ENCODE measurements at places on chromosomes 16 and 17.
A peak's percentile ranks its signal among the peaks of the same experiment; 100 is the strongest.

DNA sequence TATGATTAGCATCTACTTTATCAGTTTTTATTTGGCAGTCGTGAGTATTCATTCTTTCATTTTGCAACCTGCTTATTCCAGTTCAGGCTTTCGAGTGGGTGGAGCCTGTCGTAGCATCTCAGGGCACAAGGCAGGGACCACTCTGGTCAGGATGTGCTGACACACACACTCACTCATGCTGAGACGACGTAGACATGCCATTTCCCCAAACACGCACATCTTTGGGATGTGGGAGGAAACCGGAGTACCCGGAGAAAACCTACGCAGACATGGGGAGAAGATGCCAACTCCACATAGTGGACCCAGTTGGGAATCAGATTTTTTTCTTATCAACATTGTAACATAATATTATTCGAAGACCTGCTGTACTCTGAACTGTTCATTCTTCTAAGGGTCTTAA, 756.5 kb upstream of the RBFOX1 start:
- DNase-seq, result no peak

GRCh38 chr17:72724267-72724666, 368.2 kb downstream of the SLC39A11 start:
- DNase-seq, result no peak

GRCh38 chr17:49495842-49496182, 719 bp downstream of the NGFR start:
- no peak for DNase-seq

DNA sequence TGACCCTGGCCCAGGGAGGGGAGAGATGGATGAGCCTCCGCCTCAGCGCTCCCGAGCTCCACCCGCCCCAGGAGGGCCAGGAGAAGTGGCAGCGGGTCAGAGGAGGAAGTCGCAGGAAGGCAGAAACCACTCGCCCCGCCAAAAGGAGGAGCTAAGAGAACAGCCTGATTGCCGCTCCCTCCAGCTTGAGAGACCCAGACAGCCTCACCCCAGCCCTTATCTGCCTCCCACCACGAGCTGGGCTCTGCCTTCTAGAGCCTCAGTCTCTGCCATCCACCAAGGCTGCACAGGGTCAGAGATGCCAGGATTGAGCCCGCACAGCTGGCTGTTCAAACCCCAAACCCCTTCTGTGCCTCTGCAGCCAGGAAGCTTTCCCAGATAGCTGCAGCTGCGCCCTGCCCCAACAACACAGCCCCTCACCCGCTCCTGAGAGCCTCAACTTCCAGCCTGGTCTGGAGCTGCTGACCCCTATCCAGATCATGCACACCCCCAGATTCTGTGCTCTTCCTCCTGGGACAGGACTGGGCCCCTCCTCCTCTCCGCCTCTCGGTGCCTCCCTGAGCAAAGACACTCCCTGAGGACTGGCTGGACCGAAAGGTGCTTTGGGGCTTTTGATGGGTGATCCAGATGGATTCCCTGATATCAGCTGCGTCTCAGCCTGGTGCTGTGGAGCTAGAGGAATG, 1.0 kb upstream of the ATP2A3 start:
- DNase-seq, result no peak

DNA sequence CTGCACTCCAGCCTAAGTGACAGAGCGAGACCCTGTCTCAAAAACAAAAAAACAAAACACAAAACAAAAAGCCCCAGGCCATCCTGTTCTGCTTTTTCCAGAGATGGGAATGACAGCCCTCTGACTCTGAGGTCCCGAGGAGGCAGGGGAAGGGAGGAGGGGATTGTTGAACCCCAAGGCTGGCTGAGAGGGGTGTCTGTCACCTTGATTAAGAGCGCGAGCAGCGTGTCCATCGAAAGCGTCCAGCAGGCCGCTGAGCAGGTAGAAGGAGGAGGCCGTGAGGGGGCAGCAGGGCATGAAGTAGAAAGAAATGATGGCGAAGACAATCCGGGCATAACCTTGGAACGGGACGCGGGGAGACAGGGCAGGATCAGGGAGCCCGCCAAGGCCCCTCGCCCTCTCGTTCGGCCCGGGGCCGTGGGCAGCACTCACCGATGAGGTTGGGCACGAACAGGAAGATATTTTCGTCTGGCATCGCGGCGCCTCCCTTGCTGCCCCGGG, 593 bp downstream of the CDIPT start:
- no peak for DNase-seq

DNA sequence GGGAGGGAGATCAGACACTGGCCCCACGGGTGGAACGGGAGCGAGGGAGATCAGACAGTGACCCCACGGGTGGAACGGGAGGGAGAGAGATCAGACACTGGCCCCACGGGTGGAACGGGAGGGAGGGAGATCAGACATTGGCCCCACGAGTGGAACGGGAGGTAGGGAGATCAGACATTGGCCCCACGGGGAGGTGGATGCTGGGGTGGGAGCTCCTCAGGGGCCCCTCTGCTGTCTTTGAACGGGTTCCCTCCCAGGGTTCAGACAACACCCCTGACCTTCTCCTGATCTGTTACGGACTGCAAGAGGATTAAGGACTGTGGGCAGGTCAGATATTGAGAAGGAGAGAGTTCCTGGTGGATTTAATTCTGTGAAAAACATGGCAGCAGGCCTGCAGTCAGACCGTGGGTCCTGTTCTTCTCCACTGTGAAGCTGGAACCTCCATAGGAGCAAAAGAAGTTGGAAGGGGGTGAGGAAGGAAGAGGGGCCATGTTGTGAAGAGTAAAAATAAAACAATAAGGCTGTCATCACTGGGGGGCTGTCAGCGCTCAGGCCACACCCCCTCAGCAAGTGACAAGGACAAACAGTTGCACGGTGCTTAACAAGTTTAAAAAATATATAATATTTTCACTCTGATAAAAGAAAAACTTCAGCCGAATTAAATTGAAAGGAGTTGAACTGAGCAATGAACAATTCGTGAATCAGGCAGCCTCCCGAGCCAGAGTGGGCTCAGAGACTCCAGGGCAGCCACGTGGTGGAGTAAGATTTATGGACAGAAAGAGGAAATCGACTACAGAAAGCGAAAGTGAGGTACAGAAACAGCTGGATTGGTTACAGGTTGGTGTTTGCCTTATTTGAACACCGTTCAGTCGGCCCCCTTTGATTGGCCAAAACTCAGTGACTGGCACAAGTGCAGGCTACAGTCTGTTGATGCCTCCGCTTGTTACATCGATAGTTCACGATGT, 348.7 kb upstream of the TNRC6C start:
- DNase-seq, result no peak

- no peak for DNase-seq
Observed at GRCh38 chr16:49150341-49150740, 131.3 kb downstream of the CBLN1 start.

DNA sequence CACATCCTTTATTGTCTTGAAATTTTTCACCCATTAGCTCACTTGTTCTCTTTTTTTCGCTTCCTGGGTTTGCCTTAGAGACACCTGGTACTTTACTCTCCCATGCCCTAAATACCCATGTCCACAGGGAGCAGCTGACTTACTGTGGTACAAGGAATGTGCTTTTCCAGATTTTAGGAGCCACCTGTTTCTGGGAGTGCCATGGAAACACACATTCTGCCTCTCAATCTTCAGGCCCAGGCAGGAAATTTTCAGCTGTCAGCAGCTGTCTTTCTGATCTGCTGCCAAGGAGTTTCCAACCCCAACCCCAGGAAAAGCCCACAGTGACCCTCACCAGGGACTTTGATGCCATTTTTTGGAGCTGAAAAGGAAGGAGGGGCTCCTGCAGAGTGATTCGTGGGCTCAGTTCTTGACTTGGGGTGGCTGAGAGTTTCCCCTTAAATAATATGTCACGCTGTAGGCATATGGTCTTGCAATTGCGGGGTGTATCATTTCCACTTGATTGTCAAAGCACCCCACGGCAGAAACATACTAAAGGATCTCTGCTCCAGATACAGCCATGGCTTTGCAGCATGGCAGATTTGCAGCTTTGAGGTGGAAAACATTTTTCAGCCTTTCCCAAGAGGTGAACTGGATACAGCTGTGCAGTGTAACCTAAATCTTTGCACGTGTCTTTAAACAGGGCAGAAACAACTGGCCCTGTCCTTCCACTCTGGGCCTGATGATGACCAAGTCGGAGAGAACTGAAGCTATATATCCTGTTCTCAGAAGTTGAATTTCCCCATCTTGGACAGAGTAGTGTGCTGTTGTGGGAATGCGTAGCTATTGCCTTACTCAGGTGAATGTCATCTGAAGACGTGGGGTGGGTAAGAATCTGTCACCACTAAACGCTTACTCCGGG, 19.2 kb downstream of the RBFOX1 start:
- DNase-seq, result no peak

DNA sequence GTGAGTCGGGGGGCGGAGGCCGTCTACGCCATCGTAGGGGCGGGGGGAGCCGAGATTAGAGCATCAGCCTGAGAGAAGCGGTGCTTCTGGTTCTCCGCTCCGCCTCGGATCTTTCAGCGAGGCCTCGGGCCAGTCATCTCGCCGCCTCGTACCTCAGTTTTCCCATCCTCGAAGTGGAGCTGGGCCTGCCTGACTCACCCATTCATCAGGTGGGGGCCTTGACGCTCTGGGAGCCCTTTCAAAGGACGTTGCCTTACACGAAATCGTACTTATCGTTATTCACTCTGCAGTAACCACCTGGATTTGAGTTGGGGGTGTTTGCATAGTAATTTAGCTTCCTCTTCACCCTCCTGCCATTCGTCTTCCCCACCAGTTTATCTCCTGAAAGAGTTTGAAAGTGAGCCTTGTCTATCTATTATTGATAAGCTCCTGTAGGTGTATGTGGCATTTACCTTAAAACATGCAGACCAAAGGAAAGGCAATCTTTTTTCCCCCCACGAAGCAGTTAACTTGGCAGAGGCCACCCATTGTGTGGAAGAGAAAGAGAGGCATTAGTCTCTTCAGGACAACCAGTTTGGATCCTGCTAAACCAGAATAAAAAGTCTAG, 674 bp downstream of the TAF15 start:
- no peak for DNase-seq

GRCh38 chr16:58230259-58230658, 32.4 kb upstream of the CSNK2A2 start:
- no peak for DNase-seq

DNA sequence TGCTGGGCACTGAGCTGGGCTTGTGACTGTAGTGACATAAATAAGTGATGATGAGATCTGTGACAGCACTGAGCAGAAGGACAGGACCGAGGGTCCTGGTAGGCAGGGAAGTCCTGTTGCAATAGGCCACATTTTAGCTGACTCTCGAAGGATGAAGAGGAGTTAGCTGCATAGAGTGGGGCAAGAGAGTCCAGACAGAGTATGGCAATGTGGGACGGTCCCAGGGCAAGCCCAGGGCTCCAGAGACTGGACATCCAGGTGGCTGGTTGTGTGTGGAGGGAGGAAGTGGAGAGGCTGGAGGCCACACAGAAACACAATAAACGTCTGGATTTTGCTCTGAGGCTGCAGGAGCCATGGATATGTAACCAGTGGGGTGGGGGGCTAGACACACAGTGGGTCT, 64.5 kb upstream of the ZNF423 start:
- no peak for DNase-seq

DNA sequence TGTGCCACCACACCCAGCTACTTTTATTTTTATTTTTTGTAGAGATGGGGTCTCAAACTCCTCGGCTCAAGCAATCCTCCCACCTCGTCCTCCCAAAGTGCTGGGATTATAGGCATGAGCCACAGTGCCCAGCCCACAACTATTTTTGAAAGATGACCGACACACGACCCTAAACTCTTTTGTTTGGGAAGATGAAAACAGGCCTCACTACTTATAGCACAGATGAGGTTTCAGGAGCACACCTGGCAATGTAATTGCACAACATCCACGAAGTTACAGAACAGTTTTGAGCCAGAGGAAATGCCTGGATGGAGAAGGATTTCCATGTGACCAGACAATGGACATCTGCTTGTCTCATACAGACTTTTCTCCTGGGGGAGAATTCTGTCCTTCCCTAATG, 43.4 kb upstream of the PRSS54 start:
- DNase-seq, result no peak

GRCh38 chr16:81321536-81321935, 6.8 kb downstream of the GAN start:
- no peak for DNase-seq

- DNase-seq, result no peak
Observed at GRCh38 chr17:278055-278675, 74.4 kb downstream of the RPH3AL start.

GRCh38 chr17:58189436-58190146, 2.9 kb upstream of the EPX start:
- no peak for DNase-seq

DNA sequence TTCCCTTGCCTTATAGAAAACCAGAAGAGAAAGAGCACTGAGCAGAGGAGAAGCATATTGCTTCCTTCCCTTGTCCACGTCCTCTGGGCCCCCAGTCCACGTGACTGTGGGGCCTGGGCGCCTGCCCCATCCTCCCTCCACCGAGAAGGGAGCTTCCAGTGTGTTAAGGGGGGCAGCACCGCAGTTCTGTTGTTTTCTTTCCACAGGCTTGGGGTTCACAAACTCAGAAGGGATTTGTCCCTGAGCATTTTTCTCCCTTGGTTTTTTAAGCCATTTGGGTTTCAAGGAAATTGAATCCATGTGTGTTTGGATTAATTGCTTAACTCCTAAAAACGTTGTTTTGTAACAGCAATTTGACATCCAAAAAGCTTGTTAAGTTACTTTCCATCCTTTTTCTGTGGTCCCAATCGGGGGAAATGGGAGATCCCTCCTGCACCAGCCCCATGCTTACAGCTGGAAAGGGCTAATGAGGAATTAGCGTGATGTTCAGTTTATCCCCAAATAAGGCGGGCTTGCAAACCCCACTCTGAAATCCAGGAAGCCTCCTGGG, 347.5 kb upstream of the TNRC6C start:
- DNase-seq, result no peak

DNA sequence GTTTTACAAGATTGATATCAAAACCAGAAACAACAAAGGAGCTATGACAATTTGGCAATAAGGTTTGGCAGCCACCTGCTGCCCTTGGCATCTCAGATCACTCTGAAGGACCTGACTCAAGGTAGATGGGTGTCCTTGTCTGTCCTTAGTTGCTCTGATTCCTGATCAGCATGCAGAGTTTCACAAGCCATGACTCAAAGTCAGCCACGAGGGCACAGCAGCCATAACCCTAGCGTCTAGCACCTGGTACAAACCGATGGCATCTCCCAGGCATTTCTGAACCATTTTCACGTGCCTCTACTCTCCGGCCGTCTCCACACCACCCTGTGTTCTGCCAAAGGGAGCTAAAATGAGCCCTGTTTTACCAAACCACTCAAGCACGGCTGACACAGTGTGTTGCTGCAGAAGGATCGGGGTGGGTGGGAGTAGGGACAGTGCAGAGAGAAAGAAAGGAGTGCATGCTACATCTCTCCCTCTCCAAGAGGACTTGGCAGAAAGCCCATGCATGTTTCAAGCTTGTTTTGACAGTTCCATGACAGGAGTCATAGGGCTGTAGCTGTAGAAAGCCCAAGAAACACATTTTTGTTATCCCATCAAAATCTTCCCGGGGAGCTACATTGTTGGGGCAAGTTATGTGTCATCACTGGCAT, 297.3 kb downstream of the ABCC12 start:
- peak; percentile 64 for DNase-seq

GRCh38 chr16:86911437-86911958, 333.1 kb downstream of the FOXL1 start:
- no peak for DNase-seq

DNA sequence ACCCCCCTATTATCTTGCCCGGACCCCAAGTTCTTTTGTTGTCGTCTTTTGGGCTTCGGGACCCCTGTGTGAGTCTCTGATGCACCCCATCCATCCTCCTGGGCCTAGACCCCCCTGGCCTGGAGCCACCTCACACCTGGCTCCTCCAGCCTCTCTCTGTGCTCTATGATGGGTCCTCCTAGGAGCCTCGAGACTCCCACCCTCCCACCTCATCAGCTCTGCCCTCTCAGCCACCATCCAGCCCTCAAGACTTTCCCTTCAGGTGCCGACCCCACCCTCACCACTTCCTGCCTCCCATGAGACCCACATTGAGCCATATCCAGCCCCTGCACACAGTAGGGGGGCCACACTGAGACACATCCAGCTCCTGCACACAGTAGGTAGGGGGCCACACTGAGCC, 8.7 kb upstream of the ATP2A3 start:
- no peak for DNase-seq

All from NCI-H446 treated with DMSO at 0.1 percent for 48 hours (cell line).